ENCODE measurements at places on chromosomes 11 and 22.

DNA sequence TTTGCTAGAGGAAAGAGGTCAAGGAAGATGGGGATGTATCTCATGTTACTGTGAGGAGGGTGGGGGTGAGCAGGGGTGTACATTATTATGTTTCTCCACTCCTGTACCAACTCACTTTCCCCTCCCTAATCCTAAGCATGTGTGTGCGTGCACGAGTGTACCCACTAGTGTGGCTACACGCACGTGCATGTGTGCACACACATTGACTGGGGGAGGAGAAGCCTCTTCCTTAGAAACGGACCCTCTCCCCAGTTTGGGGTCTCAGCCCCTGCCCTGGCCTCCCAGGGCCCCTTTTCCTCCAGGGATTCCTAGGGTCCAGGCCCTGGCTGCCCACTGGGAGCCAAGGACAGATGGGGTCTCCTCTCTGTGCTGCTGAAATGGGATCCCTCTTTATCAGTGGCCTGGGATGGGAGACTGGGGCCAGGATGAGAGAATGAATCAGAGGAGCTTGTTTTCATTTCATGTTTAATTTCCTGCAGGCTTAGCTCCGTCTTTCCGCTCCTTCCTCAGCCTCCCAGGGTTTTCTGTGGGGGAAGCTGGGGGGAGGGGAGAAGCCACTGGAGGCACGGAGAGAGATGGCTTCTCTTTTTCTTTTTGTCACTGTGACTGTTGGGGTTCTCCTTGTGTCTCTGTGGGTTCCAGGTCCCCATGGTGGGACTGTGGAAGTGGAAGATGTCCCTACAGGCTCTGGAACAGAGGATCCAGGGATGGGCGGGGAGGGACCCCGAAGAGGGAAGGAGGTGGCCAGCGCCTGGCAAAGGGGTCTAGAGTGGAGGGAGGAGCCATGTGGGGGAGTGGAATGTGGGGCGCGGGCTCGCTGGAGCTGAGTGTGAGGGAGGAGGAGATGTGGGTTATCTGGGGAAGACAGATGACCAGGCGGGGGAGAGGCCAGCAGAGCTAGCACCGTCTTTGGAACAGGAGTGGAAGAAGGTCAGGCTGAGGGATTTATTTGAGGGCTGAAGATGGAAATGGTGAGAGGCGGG lies 40.3 kb downstream of the ALX4 start:
- DNase-seq, result no peak

GRCh38 chr11:83175815-83176214 lies 17.7 kb upstream of the ANKRD42 start:
- DNase-seq, result no peak

DNA sequence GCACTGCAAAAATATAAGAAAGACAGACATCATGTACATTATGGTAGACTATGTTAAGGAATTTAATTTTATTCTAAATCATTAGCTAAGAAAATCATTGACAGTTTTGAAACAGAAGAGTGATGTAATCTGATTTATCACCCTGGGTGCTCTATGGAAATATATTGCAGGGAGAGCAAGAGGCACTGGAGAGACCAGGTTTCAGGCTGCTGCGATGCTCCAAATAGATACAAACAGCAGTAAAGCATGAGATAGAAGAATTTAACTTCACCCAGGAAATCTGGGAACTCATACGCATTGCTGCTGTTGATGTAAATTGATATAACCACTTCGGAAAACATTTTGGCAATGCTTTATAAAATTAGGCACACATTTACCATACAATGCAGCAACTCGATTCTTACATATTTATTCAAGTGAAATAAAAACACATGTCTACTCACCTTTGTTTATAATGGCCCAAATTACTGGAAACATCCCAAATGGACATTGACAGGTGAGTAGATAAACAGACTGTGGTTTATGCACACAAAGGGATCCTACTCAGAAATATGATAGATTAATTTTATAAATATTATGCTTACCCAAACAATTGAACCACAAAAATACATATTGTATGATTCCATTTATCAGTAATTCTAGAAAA lies 535.1 kb upstream of the CHORDC1 start:
- DNase-seq, result no peak

DNA sequence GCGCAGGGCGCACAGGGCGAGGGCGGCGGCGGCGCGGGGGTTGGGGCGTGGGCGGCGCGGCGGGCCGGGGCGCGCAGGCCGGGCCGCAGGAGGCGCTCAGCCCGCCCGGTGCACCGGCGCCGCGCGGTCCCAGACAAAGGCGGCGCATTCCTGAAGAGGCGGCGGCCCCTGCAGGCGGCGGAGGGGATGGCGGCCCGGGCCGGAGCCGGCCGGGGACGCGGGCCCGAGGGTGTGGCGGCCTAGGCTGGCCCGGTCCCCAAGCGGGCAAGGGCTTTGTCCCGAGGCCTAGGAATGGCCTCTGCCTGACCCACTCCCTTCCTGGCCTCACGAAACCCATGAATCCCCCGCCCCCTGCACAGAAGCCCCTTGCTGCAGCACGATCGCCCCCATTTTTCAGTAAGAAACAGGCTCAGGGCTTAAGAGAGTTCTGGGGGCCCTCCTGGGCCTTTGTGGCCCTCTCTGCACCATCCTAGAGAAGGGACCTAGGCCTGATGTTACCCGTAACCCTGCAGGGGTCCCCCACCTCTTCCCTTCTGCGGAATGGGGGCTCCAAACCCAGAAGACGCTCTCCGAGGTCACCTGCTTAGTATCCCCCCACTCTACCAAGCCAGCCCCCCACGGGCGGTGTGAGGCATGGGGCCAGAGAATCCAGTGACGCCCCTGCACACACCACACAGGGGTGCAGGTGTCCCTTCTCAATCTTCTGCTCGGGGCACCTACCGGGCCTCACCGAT lies at the start of gene RTN4R:
TSS of gene RTN4R (minus strand) at position 40 of the 734 bp plus-strand sequence. CDS start 226 bp downstream, outside the sequence.
- peak; percentile 16 for DNase-seq

DNA sequence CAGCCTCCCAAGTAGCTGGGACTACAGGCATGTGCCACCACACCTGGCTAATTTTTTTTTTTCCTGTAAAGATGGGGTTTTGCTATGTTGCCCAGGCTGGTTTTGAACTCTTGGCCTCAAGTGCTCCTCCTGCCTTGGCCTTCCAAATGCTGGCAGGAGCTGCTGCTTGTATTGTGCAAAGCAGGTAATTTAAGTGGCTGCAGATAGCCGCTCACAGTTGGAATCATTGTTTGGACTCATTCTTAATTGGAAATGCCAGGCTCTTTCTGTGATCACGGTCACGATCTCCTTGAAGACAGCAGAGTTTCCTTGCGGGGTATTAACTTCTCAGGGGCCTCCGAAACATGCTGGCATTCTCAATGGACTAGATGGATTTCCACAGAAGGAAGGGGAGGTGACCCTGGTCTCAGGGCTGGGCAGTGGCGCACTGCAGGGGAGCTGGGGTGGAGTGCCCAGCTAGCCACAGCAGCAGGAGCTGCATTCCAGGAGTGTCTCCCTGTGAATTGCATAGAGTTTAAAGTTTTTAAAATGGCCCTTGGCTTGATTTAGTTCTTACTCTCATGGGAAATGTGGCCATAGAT lies 136.1 kb downstream of the MORC2 start:
- DNase-seq, result no peak

- no peak for DNase-seq
These were observed 566 bp downstream of the INTS4 start for GRCh38 chr11:77993902-77994301.

GRCh38 chr11:112655371-112655770 lies 305.8 kb upstream of the NCAM1 start:
- no peak for DNase-seq

DNA sequence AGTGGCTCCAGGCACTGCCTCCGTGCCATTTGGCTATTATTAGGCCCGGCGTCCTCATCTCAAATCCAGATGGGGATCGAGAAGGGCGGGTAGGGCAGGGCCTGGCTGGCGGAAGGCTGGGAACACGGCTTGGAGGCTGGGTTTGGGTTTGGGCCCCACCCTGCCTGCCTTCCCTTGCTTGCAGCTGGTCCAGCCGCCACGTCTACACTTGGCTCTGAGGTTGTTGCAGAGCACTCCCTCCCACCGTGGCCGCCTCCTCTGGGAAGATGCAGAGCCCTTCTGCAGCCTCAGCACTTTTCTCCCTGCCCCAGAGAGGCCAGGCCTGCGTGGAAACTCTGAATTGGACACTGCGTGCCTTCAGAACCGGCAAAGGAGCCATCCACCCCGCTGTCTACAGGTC lies 5.2 kb upstream of the SMTN start:
- DNase-seq, result no peak

- no peak for DNase-seq
These were observed 147.0 kb downstream of the CRYBB2 start for GRCh38 chr22:25366408-25366807.

- peak; percentile 40 for DNase-seq
These were observed at the start of gene PANX1 for GRCh38 chr11:94128746-94129511. Gene PANX1 (plus strand): TSS chr11:94128841. CDS start chr11:94129313, 472 bp downstream.

DNA sequence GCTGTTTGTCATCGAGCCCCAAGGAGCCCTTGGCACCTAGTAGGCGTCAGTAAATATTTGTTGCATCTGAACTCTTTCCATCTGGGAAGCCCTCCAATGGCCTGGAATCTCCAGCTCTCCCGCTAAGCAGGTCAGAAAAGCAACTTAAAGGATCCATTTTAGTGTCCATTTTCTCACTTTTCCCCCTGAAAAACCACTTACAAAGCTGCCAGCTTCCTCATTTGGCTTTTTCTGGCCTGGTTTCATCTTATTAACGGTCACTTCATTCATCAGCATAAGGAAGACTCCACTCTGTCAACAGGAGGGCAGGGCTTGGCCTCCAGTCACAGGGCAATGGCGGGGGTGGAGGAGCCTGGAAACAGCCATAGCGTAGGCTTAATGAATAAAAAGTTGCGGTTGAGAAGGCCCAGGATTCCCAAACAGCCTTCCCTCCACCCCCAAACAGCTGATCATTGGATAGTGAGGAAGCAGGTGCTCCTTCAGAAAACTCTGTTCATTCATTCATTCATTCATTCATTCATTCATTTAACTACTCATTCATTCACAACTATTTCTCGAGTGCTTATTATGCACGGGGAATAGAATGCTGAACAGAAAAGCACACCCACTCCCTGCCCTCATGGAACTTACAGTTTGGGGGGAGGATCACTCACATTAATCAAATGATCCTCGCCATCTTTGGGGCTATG lies 104.5 kb upstream of the RCN1 start:
- no peak for DNase-seq

DNA sequence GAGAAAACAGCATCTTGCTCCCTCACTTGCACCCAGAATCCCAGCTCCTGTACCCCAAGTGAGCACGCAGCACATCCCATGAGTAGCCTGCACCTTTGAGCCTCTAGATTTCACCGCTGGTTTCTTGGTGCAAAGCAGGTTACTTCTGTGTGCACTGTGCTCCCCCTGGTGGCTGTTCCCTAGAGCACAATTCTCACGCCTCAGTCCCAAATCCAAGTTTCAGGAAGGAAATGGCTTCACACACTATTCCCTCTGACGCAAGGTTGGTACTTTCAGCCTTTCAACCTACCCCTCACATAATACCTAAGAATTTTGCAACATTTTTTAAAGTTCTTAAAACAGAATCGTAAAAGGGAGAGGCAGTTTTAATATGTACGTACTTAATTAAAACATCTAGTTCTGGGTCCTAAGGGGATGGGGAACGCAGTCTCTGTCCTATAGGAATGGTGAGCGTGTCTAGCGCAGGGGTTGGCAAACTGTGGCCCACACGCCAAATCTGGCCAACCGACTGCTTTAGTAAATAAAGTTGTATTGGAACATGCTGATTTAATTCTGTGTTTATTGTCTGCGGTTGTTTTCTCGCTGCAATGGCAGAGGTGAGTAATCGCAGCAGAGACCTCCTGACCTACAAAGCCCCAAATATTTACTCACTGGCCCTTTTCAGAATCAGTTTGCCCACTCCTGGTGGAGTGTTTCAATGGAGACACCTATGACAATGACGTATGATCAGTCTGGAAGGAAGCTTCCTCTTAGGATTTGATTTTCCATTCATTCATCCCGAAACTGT lies 27.5 kb downstream of the DHCR7 start:
- peak; percentile 17 for DNase-seq

- DNase-seq, result no peak
These were observed 18.7 kb upstream of the NAT10 start for GRCh38 chr11:34086554-34087283.
